ENCODE measurements at places on chromosomes 1 and 21.

GRCh38 chr21:37563641-37564340, 197.2 kb downstream of the DYRK1A start:
- peak; percentile 88 for DNase-seq

- DNase-seq = no peak
Observed at GRCh38 chr1:31809698-31810097, 6.1 kb downstream of the SPOCD1 start.

DNA sequence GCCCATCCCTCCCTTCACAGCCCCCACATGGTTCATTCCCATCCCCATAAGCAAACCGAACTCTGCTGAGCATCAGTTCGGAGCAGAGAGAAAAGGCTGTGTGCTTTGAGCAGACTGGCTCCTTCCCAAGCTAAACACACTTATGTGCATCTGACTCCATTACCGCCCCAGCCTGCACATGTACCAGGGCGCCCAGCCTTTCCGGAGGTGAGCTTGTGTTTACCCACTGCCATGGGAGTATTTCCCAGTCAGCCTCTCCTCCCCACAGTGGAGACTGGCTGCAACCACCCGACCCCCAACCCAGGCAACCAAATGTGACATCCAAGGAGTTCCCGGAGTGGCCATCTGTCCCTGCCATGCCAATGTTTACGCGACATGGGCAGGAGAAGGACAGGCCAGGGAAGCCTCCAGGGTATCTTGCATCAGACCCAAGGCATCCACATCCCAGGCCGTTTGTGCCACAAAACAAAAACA, 9.4 kb downstream of the TIAM1 start:
- DNase-seq = no peak

GRCh38 chr1:15676688-15677661, 7.1 kb upstream of the PLEKHM2 start:
- no peak for DNase-seq

DNA sequence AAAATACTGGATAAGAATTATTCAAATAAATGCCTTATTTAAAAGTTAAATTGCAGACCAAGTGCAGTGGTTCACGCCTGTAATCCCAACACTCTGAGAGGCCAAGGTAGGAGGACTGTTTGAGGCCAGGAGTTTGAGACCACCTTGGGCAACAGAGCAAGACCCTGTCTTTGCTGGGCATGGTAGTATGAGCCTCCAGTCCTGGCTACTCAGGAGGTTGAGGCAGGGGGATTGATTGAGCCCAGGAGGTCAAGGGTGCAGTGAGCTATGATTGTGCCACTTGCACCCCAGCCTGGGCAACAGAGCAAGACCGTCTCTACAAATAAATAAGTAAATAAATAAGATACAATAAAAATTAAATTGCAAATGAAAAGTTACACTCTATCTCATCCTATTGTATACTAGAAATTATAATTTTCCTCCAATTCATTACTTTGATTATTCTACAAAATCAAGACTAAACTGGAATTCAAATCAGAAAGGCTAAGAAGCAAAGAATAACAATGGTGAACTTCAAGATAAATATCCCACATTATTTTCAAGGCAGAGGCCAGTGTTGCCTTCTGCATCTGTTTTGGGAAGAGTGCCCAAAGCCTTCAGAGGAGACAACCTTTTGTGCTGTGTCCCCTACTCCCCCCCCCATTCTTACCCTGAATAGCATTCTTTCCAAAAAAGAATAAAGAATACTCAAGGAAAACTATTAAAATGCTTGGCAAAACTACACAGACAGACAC, 73.3 kb upstream of the IRF2BP2 start:
- DNase-seq = no peak

DNA sequence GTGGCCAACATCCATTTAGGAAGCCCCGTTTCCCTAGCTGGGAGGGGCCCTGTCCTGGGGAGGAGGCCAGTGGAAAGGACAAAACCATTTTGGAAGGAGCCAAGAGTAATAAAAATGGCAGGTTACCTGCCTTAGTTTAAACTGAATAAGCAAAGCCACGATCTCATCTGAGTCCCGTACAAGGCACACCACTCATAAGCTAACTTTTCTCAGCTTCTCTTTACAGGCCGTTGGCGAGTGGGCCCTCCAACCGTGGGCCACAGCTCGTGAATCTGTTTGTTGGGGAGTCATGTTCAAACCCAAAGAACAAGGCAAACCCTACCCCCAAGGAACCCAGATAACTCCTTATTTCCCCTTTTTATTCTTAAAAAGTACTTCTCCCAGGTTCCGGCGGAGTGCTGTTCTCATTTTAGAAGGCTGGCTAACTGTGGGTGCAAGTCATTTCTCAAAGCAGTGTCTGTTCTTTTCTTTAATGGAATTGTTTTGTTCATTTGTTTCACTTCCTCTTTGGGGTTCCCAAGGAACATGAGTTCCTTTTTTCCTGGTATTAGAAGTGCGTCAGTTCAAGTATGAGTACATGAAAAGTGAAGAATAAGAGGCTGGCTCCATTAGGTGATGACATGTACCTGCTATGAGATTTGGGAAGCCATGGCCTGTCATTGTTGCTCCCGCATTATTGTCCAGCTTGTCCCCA, 89.0 kb downstream of the PSMG1 start:
- DNase-seq = no peak

GRCh38 chr1:211472724-211473123, 19.2 kb downstream of the RD3 start:
- no peak for DNase-seq

- no peak for DNase-seq
Observed at GRCh38 chr1:5975133-5975880, 16.9 kb downstream of the NPHP4 start.

GRCh38 chr1:208008534-208008933, 97.6 kb upstream of the CD34 start:
- DNase-seq = no peak

DNA sequence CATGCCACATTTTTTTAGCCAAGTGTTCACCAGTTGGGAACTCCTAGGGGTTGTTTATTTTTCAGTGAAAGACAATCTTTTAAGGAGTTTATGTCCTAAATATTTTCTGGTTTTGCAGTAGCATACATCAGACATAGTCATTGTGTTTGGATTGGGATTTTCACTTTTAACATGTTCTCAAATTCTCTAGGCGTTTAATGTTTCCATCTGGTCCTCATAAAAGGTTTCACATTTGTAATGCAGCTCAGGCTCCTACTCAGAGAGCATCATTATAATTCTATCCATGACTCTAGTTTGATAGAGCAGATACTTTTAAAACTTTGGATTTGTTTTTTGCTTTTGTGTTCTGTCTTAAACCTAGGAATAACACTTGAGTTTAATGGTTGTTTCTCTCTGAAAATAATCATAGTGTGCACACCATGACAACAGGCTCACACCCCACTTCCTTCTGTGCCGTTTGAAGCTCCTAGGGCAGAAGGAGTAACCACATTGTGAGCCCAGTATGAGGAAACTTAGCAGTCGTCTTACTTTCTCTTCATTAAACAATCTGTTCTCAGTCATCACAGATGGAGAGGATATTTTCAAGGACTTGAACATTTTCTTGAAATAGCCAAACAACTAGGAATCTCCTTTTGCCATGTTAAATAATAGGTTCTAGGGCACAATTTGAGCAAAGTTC, 219.6 kb downstream of the PDE4B start:
- DNase-seq = no peak

DNA sequence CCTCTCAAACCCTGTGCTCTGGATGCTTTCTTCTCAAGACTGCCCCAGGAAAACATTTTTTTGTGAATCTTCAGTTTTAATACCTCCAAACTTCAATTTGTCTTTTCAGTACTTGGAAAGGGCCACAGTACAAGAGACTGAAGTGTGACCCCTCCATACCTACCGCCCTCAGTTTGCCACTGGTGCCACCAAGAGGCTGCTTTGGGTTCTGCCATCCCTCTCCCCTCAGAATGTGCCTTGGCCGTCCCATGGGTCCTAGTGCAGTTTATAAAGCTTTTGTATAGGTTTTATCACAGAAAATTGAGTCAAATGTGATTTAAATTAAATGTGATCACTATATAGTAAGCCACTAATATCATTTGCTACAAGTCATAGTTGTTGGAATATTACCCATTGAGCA, 60.8 kb upstream of the PGD start:
- DNase-seq = no peak

DNA sequence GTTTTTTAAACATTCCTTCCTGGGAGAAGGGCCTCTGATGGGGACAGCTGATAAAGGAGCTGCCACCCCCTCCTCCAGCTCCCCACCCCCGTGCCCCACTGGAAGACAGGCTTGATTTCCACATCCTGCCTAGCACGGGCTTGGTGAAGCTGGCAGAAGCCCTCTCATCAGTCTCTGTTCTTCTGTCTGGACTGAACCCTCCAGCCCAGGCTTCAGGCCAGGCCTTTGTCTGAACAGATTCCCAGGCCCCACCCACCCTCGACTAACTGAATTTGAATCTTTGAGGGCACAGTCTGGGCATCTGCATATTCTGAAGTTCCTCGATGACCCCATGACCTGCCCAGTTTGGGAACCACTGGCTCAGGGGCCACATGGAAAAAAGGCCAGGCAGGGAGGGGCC, 75.3 kb downstream of the CD58 start:
- DNase-seq = no peak

All from activated CD4-positive, alpha-beta T cell treated with anti-CD3 and anti-CD28 coated beads for 4 hours (primary cell).